ENCODE measurements at places on chromosomes 1 and 21. TPM values are rescaled to one million over a fixed set of nuclear protein-coding genes. Genes with fewer than 3 reads are reported as not detected.

DNA sequence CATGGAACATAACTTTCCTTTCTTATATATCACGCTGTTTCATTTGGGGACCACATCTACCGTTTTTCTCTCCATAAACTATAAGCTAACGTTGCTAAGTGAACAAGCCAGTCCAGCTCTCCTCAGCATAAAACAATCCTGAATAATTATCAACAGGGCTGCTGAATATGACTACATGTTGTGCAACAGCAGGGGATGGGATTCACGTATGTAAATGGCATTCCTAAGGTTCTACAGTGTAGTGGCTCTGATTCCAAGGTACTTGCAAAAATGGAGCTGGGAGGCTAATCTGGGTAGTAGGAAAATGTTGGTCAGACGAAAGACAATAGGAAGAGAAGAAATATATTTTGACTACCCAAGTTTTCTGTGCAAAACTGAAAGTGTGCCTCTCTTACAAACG lies 262.8 kb downstream of the RWDD3 start:
- no peak for DNase-seq

- DNase-seq = no peak
These were observed 21.3 kb downstream of the UROD start for GRCh38 chr1:45033356-45033755.

GRCh38 chr1:156538711-156539440 lies 33.5 kb downstream of the IQGAP3 start:
- DNase-seq = no peak

- no peak for DNase-seq
These were observed 24.8 kb downstream of the HSD11B1 start for GRCh38 chr1:209729436-209729835.

GRCh38 chr21:42412636-42412933 lies 8.9 kb downstream of the UBASH3A start:
- DNase-seq = no peak

DNA sequence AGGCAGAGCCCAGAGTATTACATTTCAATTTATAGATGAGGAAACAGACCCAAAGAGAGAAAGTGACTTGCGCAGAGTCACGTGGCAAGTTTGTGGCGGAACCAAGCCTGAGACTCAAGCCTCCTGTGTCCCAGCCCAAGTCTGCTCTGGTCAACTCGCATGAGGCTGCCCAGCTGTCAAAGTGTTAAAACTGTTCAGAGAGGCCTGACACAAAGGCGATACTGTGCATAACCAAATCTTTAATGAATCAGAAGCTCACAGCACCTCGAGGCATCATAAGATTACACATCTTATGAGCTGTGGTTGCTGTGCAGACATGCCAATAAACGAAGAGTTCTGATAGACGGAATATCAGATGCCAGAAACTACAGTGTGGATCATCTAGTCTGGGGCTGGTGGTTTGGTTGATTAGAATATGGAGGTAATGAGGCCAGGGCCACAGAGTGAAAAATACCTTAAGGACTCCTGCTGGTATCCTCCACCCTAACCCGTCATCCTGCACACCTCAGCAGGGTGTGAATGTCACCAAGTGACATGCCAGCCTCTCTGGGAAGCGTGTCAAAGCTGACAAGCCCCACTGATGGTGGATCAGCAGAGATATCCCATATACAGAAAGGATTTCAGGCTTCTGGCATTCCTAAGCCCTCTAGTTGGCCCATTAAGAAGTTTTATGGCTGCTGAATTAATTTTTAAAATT lies 42.2 kb downstream of the TNNT2 start:
- peak; percentile 61 for DNase-seq

GRCh38 chr21:27820342-27820741 lies 853.5 kb upstream of the ADAMTS5 start:
- DNase-seq = no peak

- no peak for DNase-seq
These were observed 273.4 kb upstream of the PLD5 start for GRCh38 chr1:242797856-242798255.

- DNase-seq = no peak
These were observed 176.2 kb upstream of the PRMT6 start for GRCh38 chr1:106880226-106880625.

DNA sequence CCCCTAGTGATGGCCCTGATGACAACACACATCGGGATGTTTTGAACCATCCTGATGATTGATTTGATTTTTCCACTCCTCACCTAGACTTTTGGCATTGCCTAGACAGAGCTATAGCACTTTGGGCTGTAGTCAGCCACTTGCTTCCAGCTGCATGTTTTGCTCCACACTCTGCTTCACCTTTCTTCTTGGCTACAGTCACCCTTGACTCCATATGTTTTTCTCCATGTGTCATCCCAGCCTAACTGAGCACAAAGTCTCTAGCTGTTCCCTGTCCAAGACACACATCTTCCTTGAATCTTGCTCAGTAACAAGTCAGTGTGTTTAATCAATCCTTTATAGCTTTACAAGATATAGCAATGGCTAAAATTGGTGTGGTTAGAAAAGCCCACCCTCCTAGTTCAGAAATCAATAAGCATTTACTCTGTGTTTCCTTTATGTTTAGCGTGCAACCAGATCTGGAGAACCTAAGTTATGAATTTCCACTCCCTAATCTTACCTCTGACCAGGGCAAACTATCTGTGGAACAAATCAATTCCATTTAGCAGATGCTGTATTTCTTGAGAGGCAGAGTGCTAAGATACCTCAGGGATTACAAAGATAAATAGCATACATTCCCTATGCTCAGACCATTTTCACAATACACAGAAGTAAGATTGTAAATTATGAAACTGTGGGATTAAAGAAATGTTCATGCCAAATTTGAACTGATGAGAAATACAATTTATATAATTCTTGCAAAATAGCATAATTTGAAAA lies 98.4 kb upstream of the LYPLAL1 start:
- no peak for DNase-seq

GRCh38 chr1:18962855-18963737 lies 6.6 kb upstream of the IFFO2 start:
- no peak for DNase-seq

DNA sequence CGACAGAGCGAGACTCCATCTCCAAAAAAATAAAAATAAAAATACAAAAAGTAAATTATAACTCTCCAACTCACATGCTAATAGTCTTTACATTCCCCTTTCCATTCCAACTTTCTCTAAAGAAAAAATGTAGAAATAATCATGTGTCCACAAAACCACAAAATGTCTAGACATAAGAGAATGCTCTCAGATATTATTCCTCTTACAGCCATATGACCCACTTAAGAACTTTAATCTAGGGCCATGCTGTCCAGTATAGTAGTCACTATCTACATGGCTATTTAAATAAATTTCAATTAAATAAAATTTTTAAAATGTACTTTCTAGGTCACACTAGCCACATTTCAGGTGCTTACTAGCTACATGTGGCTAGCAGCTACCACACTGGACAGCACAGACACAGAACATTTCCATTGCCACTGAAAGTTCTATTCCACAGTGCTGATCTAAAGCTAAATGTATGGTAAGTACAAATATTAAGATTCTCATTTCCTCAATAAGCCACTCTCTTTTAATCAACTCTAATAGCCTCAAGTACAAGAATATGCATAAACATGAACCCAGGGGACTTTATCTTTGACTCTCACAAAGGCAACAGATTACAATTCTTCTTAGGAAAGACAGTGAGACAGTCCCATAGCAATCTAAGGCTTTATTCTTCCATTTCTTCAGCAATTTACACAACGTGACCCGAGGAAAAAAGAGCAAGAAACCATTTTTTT lies 138.6 kb downstream of the RERE start:
- no peak for DNase-seq

DNA sequence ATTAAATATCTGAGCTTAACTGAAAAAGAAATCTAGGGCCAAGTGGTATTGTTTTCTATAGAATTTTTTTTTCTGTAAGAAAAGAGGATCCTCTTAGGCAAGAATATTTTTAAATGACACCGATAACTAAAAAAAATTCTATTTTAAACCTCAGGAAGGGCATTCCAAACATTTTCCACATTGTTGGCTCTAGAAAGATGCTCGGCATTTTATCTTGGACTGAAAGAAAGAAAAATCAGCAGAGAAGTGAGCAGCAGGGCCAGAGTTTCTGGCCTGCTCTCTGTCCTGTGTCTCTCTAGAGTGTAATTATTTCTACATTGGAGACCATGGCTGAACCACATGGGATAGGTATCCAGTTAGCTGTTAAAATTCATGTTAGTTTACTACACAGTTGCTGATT lies 192.5 kb upstream of the GREM2 start:
- DNase-seq = no peak

DNA sequence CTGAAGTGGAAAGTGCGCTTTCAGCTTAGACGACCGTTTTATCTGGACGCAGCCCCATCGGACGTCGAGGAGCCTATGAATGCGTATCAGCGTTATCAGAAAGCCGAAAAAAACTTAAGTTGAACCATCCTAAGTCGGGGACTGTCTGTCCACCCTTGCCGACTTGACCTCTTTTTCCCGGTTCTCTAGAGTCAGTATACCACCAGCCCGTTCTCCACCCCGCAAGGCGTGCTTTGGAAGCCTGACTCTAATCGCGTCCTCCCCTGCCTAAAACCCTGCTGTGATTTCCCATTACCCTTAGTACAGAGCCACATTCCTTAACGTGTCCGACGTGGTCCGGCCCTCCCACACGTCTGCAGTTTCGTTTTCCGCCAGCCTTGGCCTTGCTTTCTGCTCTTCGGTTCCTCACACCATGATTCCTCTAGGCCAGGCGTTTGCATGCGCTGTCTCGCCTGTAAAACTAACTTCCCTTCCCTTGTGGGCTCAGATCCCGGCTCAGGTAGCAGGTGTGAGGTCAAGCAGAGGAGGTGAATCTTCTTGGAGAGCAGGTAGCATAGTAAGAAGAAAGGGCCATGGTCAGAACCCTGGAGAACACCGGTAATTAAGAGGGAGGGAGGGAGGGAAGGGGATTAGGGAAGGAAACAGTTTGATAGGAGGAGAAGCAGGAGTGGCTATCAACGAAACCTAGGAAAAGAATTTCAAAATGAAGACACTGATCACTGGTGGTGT lies 865 bp downstream of the ADPRS start:
- DNase-seq = no peak

GRCh38 chr1:197838836-197839235 lies 63.6 kb upstream of the DENND1B start:
- DNase-seq = no peak

GRCh38 chr1:188594542-188595235 lies 1765.9 kb downstream of the PLA2G4A start:
- no peak for DNase-seq

DNA sequence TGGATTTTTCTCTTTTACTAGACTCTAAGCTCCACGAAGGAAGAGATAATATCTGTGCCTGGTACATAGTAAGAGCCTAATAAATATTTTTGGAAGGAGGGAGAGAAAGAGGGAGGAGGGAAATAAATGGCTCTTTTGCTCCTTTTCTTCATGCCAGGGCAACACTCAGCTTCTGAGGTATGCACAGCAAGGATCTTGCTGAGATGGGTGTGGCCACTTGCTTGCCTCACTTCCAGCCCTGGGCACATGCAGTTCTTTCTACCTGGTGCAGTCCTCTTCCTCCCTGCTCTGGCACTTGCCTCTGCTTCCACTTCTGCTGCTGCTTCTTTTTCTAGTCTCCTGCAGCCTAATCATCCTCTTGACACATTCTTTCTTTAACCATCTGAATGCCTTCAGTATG lies 148.1 kb downstream of the FGGY start:
- no peak for DNase-seq

DNA sequence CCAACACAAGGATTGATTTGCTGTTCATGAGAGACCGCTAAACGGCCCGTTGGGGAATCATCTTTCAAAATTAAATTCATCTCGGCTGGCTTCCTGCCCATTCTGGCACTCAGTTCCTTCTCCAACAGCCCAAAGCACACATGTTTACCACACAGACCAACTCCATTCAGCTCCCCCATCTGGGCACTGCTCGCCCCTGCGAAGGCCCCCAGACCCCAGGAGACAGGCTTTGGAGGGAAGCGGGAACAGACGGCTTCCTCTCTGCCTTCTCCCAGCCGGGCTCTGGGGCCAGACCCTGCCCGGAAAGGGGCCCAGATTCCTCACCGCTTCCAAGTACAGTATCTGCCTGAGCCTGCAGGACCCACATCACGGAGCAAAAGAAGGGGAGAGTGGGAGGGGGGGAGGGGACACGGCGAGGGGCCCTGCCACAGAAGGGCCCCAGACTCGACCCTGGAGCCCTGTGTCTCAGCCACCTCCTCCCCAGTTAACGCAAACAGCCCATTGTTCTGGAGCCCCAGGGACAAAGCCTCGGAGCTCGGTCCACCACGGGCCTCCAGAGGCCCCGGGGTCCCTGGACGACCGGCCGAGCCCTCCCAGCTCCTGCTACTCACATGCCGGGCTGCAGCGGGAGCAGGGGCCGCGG lies 660 bp downstream of the MEGF6 start:
- no peak for DNase-seq

DNA sequence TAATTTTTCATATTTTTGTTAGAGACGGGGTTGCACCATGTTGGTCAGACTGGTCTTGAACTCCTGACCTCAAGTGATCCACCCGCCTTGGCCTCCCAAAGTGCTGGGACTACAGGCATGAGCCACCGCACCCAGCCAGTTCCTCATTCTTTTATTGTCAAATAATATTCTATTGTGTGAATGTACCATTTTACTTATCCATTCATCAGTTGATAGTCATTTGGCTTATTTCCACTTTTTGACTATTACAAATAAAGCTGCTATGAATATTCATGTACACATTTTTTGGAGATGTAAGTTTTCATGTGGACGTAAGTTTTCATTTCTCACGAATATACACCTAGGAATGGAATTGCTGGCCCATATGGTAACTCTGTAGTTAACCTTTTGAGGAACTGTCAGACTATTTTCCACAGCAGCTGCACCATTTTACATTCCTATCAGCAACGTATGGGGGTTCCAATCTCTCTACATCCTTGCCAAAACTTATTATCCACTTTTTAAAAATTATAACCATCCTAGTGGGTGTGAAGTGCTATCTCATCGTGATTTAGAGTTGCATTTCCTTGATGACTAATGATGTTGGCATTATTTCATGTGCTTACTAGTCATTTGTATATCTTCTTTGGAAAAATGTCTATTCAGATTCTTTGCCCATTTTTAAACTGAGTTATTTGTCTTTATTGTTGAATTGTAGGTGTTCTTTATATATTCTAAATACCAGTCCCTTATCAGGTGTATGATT lies 12.7 kb downstream of the PACC1 start:
- DNase-seq = no peak

- DNase-seq = no peak
These were observed 71.0 kb downstream of the LMO4 start for GRCh38 chr1:87399701-87400100.

- no peak for DNase-seq
These were observed 12.9 kb downstream of the TRABD2B start for GRCh38 chr1:47984175-47984789.

Gene ATP6V1G3
- not detected for total RNA-seq

Gene FCN3
- 32.2 TPM for total RNA-seq

Gene RHCE
- 0.57 TPM for total RNA-seq

Gene MORN1
- total RNA-seq = 3.6 TPM

Gene FMO2
- 19.8 TPM for total RNA-seq

Gene KRTAP19-1
- not detected for total RNA-seq
